ENCODE measurements at places on chromosomes 12 and 14. TPM values are rescaled to one million over a fixed set of nuclear protein-coding genes. Genes with fewer than 3 reads are reported as not detected.

BHLHE41 gene
- total RNA-seq, result not detected

DNA sequence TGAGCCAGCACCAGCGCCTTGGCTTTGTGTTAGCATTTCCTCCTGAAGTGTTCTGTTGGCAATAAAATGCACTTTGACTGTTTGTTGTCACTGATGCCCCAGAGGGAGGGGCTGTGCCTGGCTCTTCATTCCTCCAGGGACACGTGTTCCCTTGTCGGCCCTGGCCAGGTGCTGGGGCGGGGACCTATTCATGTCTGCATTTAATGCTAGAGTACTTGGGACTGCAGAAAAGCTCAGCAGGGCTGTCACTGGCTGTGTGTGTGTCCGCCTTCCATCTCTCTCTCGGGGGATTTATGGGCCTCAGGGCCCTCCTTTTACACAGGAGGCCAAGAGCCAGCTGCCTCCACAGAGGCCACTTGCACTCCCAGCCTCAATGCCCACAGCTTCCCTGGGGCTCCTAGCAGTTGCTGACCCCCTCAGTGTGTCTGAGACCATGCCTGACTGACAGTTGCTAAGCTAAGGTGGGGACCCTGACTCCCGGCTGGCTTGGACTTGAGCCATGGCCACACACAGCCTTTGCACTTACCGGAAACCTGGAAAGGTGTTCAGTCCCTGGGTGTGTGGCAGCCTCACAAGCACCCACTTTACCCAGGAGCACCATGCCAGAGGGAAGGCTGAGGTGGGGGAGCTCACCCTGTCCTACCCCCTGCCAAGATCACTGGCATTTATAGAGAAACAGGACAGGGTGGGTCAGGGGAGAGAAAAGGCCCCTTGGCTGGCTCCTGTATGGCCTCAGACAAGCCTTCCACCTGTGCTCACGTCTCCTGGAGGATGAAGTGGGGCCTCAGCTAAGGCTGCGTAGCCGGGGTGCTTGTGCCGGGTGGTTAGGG lies 27.8 kb downstream of the HIP1R start:
- no peak for DNase-seq

GRCh38 chr12:54160769-54161480 lies 27.9 kb downstream of the SMUG1 start:
- no peak for DNase-seq

DNA sequence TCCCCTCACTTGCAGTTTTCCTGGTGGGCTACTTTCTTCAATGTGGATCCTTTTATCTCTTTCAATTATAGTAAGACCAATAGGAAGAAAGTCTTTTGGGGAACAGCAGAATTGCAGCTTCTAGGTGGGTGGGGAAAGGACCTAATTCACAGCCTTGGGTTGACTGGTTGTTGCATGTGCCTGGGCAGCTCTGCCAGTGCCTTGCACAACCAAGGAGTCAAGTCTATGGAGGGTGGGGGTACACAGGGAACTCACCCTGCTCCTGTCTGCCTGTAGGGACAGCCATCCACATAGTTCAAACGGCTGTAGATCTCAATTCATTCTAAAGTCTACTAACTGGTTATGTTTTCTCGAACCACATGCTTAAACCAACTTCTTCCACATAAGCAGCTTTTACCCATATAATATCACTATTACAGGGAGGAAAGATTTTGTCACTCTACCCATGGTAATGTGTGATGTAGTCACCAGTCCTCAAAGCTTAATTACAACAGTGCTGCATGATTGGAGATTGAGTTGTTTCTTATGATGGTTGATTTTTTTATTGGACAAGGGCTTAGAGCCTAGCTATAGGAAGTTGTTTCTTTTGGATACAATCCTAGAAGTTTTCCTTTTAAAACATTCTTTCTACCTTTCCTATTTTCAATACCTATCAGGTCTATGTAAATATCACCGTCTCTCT lies 117.7 kb upstream of the FRMD6 start:
- no peak for DNase-seq

- DNase-seq, result no peak
Measured at GRCh38 chr12:112985642-112986290, 7.4 kb downstream of the OAS2 start.

- DNase-seq, result no peak
Measured at GRCh38 chr12:55703288-55703687, 4.4 kb downstream of the ITGA7 start.

DNA sequence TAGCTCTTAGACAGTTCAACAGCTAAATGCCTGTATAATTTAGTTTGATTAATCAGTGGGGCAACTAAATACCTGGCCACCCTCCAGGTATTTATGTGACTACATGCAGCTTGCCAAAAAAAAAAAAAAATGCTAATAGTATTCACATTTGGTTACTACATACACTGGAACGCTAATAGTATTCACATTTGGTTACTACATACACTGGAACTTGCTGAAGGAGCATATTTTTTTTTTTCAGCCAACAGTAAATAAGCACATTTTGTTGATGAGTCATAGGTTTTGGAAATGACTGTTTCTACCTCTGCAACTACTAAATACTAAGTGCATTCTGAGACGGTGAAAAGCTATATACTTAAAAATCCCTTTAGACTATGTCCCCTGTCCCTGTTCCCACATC lies 1172.3 kb downstream of the LRFN5 start:
- DNase-seq, result no peak

GRCh38 chr12:79162948-79163347 lies 298.4 kb downstream of the SYT1 start:
- no peak for DNase-seq

DNA sequence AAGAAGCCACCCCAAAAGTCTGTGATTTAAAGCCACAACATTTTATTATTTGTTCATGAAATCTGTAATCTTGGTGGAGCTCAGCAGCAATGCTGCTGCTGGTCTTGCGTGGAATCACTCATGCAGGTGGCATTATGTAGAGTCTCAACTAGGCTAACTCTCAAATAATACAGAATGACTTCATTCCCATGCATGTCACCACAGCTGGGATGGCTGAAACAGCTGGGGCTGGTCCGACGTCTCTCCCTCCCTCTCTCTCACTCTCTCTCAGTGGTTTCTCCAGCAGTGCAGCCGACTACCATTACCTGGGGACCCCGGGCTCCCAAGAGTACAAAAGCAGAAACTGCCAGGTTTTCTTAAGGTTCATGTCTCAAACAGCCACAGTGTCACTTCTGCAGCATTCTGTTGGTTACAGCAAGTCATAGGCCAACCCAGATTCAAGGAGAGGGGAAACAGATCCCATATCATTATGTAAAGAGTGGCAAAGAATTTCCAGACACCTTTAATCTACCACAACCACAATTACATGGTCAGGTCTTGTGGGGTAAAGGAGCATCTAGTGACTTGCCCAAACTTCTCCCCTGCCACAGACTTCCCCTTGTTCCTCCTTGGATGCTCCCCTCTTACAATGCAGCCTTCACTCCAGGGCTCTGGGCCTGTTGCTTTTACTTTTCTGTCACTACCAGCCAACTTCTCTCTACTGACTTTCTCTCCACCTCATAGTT lies 192.0 kb upstream of the HMGA2 start:
- DNase-seq, result no peak

DNA sequence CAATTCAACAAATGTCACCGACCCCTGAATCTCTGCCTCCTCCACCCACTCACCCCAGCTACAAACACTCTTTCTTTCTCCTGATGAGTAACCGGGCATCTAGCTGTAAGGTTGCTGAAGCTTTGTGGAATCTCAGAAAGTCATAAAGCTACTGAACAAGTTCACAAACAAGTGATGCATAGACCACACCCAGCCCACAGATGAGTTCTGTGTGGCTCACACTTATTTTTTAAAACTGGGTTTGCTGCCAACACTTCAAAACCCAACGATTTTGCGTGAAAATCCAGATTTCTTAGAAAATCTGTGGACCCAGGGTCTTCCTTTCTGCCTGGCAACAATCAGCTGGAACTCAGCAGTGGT lies 96.1 kb downstream of the APAF1 start:
- DNase-seq, result no peak
